IPS-NIHi11 (cell line): ENCODE measurements at places on chromosomes 11 and 22.

- no peak for DNase-seq
These were observed 93.1 kb downstream of the CWC15 start for GRCh38 chr11:94880216-94880615.

- no peak for DNase-seq
These were observed 76.4 kb upstream of the DRD2 start for GRCh38 chr11:113551645-113552044.

DNA sequence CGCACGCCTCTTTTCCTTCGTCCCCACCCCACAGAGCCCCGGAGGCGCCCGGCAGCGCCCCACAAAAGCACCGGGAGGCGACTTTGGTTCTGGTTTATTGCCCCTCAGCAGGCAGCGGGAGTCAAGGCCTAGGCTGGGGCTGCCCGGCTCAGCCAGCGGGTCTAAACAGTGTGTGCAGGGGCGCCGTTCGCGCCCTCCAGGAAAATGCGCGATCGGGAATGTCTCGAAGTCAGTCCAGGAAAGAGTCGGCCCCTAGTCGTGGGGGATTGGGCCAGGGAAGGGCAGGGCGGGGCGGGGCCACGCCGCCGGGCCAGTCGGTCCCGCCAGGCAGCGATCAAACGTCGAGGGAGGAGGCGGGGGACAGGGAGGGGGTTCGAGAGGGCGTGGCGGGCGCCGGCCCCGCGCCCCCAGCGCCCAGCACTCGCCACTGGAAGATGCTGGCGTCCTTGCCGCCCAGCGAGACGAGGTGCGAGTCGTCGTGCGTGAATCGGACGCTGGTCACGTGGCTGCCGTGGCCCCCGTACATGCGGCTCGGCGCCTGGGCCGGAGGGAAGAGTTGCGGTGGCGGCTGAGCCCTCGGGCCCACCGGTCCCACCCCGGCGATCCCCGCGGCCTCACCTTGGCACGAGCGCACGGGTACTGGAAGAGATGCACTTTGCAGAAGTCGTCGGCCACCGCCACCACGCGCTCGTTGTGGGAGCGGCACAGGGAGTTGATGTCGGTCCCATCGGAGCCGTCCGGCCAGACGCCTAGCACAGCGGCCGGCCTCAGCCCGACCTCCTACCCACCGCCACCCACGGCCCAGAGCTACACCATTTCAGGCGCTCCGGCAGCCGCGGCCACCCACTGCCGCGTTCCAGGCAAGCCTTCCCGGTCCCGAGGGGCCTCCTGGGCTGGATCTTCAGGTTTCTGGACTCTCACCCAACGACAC is 741 bp upstream of the MTA2 start:
- peak; percentile 78 for DNase-seq

- DNase-seq: no peak
These were observed 61.2 kb downstream of the TBC1D22A start for GRCh38 chr22:46823654-46824053.

GRCh38 chr22:45265535-45265934 is 19.2 kb upstream of the UPK3A start:
- DNase-seq: no peak

DNA sequence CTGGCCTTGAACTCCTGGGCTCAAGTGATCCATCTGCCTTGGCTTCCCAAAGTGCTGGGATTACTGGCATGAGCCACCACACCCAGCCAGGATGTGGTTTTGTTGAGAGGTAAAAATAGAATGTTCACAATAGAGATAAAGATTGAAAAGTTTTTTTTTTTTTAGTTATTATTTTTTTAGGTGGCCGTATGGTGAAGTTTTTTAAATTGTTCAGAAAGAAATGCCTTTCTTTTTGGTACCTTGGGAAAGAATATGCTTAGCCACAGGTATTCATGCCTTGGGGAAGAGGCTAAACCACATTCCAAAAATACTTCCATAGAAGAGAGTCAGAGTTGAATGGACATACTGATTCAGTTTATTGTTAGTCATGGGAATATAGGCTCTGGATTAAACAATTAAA is 143.4 kb downstream of the C11orf91 start:
- DNase-seq: no peak

GRCh38 chr11:132423266-132423665 is 1052.9 kb downstream of the NTM start:
- no peak for DNase-seq

GRCh38 chr11:3036419-3036818 is 20.8 kb downstream of the CARS1 start:
- no peak for DNase-seq

- DNase-seq: no peak
These were observed 52.5 kb upstream of the SLC22A12 start for GRCh38 chr11:64538501-64538951.

DNA sequence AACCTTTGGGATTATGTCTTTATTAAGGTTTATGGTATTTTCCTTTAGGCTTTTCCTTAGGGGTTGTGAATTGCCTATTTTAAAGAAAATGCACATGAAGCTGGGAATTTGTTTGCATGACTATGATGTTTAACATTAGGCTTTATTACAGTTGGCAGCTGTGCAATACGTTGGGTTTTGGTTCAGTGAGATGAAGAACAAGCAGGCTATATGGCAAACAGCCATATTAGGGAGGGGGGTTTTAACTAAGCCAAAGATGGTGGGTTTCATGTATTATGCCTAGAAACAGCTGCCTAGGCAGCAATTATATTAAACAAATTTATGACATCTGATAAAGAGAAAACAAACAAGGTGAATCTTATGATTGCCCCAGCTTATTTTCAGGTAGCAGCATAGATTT is 880.8 kb downstream of the FAM181B start:
- DNase-seq: no peak

GRCh38 chr11:35274909-35275785 is 136.2 kb downstream of the CD44 start:
- DNase-seq: peak; percentile 32

- DNase-seq: no peak
These were observed 542.1 kb downstream of the ETS1 start for GRCh38 chr11:128045094-128045725.

DNA sequence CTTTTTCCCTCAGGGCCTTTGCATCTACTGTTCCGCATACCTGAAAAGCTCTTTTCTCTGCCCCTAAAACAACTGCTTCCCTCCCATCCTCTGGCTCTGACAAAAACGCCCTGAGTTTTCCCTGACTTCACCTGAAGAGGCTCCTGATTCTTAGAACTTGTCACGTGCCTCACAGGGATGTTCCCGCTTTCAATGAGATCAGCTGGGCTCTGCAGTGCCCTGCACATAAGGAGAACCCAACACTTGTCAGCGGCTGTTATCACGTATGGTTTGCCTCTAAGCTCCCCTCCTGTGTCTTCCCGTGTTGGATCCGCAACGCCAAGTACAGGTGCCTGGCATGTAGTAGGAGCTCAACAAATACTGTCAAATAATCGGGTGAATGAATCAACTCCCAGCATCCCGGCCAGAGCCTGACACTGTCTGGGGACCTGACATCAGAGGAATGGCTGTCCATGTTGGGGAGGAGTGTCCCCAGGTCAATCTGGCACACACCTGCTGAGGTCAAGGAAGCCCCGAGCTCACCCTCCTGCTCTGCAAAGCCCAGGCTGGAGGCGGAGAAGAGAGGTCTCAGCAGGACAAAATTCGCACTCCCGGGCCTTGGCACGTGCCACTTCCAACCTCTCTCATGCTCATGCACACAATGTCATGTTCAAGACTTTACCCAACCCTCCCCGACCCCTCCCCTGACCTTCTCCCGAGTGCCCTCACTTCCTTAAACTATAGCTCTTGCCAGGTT is 4.2 kb upstream of the GRK2 start:
- no peak for DNase-seq

DNA sequence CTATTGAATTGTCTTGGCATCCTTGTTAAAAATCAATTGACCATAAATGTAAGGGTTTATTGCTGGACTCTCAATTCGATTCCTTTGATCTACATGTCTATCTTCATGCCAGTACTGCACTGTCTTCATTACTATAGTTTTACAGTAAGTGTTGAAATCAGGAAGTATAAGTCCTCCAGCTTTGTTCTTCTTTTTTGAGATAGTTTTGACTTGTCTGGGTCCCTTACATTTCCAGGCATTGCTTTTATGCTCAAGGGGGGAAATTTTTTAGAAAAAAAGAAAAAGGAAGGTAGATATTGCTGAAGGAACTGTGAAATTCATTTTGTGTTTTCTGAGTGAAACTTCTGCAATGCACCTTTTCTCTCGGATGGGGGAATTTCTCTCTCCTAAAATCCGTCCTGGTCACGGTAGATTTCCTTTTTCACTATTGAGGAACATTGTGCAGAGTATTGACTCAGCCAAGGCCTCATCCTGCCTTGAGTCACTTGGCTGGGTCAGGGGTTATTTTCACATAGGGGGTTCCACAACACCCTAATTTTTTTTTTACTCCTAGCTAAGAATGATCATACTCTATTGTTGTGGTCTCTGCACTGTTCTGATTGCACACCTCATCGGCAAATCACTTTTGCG is 2.8 kb upstream of the ACER3 start:
- no peak for DNase-seq

DNA sequence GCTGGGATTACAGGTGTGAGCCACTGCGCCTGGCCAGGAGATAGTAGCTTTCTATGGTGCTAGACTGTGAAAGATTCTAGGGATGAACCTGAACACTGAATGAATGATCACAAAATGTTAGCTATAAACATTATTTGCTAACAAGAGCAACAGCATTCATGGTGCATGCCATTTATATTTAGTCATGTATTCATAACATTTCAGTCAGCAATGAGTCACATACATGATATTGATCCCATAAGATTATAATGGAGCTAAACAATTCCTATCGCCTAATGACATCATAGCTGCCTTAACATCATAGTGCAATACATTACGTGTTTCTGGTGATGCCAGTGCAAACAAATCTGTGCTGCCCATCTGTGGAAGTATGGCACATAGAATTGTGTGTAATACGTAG is 164.1 kb downstream of the ARHGAP42 start:
- DNase-seq: no peak

- no peak for DNase-seq
These were observed 244.9 kb upstream of the SYN3 start for GRCh38 chr22:33303099-33303498.

DNA sequence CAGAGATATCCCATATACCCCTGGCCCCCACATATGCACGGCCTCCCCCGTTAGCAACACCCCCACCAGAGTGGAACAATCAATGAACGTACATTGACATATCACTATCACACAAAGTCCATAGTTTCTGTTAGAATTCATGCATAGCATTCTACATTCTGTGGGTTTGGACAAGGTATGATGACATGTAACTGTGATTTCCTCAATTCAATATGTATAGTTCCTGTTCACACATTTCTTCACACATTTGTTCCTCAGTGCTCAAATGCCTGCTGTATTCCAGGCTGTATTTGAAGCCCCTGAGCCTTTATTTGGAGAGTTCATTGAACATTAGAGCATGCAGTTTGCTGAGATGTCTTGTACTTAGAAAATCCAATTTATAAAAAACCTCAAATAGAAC is 69.9 kb downstream of the PTPRJ start:
- DNase-seq: no peak

DNA sequence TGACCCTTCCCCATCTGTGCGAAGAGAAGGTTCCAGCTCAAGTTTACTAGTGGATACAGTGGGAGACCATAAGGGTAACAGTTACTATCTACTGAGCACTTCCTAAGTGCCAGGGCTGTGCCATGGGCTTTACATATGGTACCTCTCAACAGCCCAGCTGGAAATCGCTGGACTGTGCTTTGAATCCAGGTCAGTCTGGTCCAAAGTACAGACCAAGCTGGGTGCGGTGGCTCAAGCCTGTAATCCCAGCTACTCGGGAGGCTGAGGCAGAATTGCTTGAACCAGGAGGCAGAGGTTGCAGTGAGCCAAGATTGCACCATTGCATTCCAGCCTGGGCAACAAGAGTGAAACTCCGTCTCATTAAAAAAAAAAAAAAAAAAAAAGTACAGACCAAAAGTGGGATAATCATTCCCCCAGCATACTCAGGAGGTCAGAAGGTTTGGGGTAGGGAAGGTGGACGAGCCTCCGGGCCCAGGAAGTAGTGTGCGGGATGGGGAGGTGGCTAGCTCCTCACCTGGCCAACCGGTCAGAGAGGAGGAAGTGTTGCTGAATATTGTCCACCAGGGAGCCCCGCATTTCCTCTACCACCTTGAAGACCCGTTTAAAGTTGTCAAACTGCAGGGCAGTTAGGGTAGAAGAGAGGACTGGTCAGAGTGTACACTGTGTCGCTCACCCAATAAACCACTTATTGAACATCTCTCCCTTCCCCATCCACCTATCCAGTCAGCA is 2.3 kb downstream of the FIBP start:
- DNase-seq: no peak

- no peak for DNase-seq
These were observed 12.2 kb upstream of the IFITM3 start for GRCh38 chr11:332651-333480.

DNA sequence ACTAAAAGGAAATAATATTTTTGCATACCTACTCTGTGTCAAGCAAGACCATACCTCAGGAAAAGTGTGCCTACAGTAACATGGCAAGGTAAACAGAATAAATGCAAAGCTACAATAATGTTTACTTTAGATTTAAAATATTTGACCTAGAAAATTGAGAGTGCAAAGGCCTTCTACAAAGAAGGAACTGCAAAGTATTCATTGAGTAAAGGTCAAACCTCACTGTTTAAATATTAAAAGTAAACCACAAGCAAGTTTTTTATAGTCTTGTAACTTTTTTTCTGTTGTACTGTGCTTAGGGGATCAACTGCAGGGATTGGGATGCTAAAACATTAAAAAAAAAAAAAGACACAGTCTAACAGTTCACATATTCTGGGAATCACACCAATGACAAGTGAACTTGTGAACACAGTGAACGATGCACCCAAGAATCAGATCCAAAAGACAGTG is 48.8 kb downstream of the CWF19L2 start:
- DNase-seq: no peak

DNA sequence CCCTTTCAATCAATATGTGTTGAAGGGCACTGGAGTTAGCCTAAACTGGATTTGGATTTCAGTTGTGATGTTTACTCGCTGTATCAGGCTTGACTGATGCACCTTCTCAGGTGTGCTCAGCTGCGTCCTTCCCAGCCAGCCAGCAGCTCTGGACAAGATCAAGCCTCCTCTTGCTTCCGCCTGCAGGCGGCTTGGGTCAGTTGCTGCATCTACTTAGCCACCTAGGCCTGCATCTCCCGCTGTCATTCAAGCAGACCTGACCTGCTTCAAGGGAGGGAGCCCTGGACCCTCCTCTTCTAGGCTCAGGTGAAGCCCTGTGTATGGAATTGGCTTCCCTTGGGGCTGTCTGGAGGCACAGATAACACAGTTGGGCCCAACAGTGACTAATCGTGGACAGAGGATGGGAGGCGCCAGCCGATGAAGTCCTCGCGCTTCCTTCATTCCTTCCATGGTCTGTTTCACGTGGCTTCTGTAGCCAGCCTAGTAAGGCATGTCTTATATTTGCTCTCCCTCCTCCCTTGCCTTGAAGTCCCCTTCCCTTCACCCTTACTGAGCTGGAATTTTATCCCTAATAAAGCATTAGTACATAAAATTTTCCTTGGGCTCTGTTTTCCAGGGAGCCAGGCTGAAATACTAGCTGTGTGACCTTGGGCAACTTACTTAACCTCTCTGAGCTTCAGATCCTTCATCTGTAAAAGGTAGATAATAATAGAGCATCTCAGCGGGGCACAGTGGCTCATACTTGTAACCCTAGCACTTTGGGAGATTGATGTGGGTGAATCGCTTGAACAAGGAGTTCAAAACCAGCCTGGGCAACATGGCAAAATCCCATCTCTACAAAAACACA is 2.1 kb upstream of the LHFPL7 start:
- DNase-seq: no peak
